Endothelial cell (in vitro differentiated cells): ENCODE measurements at places on chromosomes 7 and 10. TPM values are rescaled to one million over a fixed set of nuclear protein-coding genes. Genes with fewer than 3 reads are reported as not detected.

The MKI67 gene
- total RNA-seq = 19.7 TPM

The GHRHR gene
- 7.5 TPM for total RNA-seq

The VPS41 gene
- total RNA-seq = 104 TPM

The SPDYE6 gene
- total RNA-seq = not detected

The SEMA3D gene
- 1.8 TPM for total RNA-seq

The CD36 gene
- total RNA-seq = 3.8 TPM

The MBLAC1 gene
- 1.6 TPM for total RNA-seq

The HOXA2 gene
- total RNA-seq = 1.1 TPM

The NEUROG3 gene
- not detected for total RNA-seq

The PRSS2 gene
- 2.0 TPM for total RNA-seq

The NPC1L1 gene
- total RNA-seq = not detected

The RNF32 gene
- 1.9 TPM for total RNA-seq

The DKK1 gene
- total RNA-seq = 6.8 TPM

The TIAL1 gene
- total RNA-seq = 184 TPM

The COL13A1 gene
- total RNA-seq = 22.6 TPM

The STK17A gene
- 28.6 TPM for total RNA-seq

The UFSP1 gene
- total RNA-seq = 2.4 TPM

The STAM gene
- 22.0 TPM for total RNA-seq

The PNPLA8 gene
- 15.6 TPM for total RNA-seq

The GPNMB gene
- total RNA-seq = 0.49 TPM

The ZNF680 gene
- total RNA-seq = 17.8 TPM
